ENCODE measurements at places on chromosomes 5 and 9. TPM values are rescaled to one million over a fixed set of nuclear protein-coding genes. Genes with fewer than 3 reads are reported as not detected.

The IFNB1 gene
- not detected for polyA plus RNA-seq

- DNase-seq: no peak
Observed at GRCh38 chr9:73141282-73141681, 10.4 kb upstream of the ANXA1 start.

DNA sequence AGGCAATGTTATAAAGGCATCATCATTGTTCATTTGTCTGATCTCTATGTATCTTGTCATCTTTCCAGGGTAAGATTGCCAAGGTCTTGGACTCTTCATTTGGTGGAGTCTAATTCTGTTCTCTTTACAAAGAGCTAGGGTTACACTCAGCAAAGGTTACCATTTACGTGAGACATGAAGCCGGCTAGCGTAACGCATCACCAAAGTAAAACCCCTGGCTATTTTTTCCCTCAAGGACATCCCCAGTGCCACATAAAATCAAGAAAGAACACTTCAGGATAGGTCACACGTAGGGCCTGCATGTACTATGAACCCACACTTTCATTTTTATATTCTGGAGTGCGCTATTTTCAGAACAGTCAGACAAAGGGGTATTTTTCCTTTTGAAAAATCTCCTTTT, 20.0 kb upstream of the MYOT start:
- DNase-seq: no peak

GRCh38 chr5:148829734-148830133, 3.3 kb downstream of the ADRB2 start:
- no peak for DNase-seq

DNA sequence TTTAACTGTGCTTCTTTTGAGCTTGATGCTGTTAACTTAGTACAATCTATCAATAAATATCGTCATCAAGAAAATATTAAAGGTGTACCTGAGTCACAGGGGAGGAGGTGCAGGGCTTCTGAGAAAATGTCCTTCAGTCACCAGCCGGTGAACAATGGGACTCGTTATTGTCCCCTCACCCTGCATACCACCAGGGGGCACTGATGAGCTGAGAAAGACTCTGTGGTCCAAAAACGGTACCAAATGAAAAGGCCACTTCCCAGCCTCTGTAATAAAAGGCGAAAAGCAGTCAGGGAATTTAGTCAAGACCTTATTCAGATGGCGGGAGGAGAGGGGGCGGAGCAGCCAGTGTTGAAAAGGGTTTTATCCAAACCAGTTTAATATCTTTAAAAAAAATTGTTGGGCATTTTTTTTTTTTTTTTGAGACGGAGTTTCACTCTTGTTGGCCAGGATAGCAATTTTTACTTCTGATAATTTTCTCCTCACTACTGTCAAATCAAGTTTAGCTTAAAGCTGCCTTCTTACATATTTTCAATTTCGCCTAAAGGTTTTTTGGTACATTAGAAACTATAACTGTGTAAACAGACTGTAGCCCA, 271.9 kb upstream of the ADAMTS16 start:
- DNase-seq: peak; percentile 42

DNA sequence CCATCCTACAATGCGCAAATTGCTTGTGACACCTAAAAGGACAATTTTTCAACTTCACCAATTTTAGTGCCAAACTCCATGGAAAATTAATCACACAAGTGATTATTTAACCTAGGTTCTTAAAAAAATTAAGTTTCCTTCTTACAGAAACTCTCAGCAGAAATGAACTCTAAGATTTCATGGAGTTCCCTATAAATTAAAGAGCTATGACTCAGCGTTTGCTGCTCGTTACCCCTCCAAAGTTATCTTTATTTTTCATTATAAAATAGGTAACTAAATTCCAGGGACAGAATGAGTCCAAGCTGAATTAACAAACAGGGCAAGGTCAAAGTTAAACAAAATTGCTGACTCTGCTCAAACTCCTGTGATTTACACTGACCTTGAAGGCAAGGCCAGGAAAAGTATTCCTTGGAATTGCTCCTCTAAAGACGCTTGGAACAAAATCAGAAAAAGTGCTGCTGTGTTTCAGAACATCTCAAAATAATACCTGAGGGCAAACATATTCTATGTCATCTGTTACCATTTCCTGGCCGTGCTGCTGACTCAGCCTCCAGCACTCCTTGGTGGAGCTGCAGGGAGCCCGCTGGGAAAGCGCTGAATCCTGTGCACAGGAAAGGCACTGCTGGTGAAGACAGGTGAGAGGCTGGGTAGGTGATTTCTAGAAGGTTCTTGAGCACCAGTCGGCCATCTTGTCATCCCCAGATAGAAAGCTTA, 2.5 kb upstream of the CMBL start:
- DNase-seq: peak; percentile 9
